ENCODE measurements at places on chromosomes 3 and 15. TPM values are rescaled to one million over a fixed set of nuclear protein-coding genes. Genes with fewer than 3 reads are reported as not detected.

The TMEM212 gene
- total RNA-seq = not detected

The BFSP2 gene
- total RNA-seq = not detected

The CATSPER2 gene
- total RNA-seq = 4.4 TPM

The CPLX3 gene
- 0.66 TPM for total RNA-seq

The HTR3E gene
- not detected for total RNA-seq

The COL7A1 gene
- 5.2 TPM for total RNA-seq

All from GM23338 (cell line).